ENCODE measurements at places on chromosomes 4 and X.

DNA sequence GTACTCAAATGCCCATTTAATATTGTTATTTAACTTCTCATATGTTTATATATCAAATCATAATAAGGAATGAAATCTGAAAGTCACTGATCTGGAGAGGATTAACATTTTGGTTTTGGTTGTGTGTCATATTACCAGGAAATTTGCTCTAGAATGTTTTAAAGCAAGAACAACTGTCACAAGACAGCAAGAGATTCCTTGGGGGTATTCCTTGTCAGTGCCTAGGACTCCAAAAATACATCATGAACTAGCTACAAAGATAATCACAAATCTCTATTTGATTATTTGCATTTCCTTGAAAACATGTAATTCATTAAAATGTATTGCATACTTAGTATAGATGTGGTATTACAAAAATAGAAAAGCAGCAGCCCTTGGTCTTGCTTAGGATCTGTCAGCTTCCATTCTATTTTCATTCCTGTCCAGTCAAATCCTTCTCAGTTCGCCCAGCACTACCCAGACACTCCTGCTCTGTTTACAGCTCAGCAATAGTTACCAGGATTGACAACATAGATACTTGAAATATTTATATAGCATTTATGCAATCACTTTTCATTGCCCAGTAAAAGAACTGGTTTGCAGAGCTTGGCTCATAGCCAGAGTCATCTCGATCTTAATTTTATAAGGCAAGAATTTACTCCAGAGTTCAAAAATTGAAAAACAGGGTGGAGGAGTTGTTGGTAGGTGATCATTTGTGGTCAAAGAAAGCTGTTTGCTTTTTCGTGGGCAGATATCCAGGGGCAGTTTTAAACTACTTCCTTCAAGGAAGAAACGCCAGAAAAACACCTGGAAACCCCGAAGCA lies 9.2 kb upstream of the BMP3 start:
- no peak for DNase-seq

- no peak for DNase-seq
Observed at GRCh38 chrX:97446298-97446882, 562.7 kb downstream of the RPA4 start.

DNA sequence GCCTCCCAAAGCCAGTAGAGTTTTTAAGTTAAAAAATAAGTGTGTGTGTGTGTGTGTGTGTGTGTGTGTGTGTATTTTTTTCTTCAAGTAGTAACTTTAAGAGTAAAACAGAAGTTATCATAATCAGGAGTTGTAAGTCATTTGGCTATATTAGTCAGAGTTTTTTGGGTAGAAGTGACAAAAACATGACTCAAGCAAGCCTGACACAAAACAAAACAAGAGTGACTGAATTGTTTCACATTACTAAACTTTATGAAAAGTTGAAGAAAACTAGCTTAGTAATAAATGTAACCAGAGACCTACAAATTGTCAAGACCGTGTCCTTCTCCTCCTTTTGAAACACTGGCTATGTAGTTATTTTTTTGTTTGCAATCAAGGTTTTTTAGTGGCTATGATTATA lies 738.0 kb upstream of the PITX2 start:
- no peak for DNase-seq

DNA sequence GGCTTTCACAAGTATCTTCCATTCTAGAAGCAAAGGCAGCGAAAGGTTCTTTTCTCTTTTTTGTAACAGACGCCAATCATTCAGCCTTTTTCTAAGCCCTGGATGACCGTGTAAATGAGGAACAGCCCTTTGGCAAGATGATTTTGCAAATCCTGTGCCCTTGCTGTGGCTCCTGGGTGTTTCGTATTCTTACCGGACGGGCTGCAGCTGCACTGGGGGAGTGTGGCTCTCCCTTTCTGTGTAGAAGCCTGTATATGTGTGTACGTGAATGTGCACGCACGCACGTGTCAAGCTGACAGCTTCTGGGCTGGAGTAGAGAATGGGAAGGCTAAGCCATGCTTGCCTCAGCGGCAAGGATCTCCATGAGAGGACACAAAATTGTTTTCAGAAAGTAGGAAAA lies 8.2 kb downstream of the GRPEL1 start:
- no peak for DNase-seq

DNA sequence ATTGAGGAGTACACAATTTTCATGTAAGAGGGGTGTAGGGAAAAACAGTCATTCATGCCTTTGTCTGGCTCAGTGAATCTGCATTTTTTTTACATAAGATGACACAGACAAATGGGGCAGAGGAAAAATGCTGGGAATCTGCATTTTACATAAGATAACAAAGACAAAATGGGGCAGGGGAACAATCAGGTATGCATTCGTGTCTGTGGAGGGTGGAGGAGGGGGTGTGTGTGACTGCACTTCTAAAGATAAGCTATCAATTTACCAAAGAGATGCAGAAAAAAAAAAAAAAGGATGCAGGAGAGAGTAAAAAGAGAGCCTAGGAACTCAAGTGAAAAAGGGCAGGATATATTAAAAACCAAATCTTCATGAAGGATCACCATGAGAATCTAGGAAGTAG lies 637.4 kb downstream of the ZNF674 start:
- no peak for DNase-seq

GRCh38 chrX:145729635-145730034 lies 88.0 kb upstream of the SLITRK2 start:
- DNase-seq, result no peak

- DNase-seq, result no peak
Observed at GRCh38 chr4:51851937-51852290, 9.0 kb downstream of the DCUN1D4 start.

DNA sequence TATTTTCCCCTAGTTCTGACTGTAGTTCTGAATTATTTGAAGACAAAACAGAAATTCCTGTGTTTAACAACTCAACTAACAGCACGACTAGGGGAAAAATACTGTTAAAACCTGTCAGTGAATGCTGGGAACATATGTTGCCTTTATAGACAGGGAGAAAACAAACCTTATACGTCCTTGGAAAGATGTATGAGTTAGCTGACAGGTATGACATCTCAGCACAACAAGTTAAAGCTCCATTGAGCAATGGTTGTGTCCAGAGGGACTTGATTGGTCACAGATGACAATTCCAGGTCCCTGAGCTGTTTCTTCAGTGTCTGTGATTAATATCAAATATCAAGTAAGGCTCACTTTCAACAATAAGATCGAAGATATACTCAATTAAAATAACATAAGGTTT lies 58.2 kb upstream of the DDIT4L start:
- DNase-seq, result no peak

- DNase-seq, result no peak
Observed at GRCh38 chrX:67105758-67106116, 438.1 kb upstream of the AR start.

DNA sequence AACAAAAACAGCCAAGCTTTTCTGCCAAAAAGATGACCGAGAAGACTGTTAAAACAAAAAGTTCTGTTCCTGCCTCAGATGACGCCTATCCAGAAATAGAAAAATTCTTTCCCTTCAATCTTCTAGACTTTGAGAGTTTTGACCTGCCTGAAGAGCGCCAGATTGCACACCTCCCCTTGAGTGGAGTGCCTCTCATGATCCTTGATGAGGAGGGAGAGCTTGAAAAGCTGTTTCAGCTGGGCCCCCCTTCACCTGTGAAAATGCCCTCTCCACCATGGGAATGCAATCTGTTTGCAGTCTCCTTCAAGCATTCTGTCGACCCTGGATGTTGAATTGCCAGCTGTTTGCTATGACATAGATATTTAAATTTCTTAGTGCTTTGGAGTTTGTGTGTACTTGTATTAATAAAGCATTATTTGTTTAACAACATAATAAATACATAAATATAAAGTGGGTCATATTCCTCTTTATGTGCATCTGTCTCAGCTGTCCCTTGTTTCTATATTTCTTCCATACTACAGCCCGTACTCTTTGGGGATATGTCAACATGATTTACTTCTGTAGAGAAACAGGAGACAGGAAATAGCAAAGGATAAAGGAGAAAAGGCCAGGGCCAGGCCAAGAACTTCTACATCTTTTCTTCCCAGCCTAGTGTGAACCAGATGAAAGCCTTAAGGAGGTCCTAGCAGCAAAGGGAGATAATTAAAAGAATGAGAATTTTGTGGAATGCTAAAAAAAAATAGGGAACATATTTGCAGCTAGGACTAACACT lies 667 bp downstream of the PTTG2 start:
- DNase-seq, result no peak

DNA sequence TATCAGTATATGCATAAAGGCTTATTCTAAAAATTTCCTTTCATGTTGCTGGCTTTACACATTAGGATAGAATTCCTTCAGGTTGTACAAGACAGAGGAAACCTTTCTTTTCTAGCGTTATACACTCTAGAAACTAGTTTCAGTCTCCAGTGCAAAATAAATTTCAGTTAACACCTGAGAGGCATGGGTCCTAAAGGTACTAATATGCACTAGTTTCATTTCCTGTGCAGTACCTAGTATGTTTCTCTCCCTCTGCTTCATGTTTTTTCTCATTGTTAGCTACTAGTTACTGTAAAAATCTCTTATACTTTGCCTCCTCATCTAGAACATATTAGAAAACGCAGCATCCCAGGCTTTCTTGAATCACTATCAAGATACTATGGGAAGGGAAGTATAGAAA lies 54.0 kb downstream of the SNX25 start:
- DNase-seq, result no peak

GRCh38 chr4:67401902-67402301 lies 143.4 kb downstream of the CENPC start:
- DNase-seq, result no peak

Data from stimulated activated CD8-positive, alpha-beta memory T cell treated with anti-CD3 and anti-CD28 coated beads, Interleukin-15, amount 100 ng/mL, for 24 hours (primary cell).